ENCODE measurements at places on chromosomes 3 and 15.

- peak; percentile 80 for DNase-seq
Observed at GRCh38 chr3:122576174-122576940, 1.1 kb upstream of the PARP15 start.

GRCh38 chr15:56038707-56039106 lies 45.3 kb upstream of the NEDD4 start:
- no peak for DNase-seq

DNA sequence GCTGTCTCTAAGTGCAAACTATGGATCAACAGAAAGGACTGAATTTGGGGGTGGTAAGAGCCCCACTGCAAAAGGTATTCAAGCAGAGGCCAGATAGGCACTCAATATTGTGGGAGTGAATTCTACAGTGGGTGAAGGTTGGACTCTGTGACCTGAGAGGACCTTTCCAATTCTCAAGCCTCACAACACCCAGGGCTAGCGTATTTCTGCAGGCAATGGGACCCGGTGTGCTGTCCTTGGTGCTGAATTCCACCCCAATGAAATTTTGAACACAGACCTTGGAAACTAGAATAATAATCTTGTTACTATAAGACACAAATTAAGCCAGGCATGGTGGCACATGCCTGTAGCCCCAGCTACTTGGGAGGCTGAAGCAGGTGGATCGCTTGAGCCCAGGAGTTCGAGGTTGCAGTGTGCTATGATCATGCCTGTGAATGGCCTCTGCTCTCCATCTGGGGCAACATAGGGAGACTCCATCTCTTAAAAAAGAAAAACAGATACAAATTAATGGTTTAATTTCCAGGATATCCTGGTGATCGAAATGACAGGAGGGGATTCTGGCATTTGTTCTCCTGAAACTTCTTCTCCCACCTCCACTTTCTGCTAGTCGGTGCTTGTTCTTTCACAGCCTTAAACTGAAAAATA lies 135.4 kb downstream of the RAB11A start:
- no peak for DNase-seq

DNA sequence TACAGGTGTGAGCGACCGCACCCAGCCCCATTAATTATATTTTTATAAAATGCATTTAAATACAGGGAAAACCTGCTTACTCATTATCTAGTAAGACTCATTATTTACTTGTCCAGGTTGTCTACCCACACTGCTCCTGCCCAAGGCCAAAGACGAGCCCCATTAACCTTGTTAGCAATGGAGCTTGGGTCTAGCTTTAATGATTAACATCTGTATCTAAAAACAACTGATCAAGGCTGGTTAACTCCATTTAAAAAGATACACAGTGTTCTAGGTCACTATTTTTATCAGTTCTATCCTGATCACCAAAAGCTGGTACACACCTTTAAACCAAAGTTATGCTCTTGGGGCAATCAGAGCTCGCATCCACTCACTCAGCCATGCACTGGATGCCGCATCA lies 10.4 kb upstream of the NCKIPSD start:
- no peak for DNase-seq

DNA sequence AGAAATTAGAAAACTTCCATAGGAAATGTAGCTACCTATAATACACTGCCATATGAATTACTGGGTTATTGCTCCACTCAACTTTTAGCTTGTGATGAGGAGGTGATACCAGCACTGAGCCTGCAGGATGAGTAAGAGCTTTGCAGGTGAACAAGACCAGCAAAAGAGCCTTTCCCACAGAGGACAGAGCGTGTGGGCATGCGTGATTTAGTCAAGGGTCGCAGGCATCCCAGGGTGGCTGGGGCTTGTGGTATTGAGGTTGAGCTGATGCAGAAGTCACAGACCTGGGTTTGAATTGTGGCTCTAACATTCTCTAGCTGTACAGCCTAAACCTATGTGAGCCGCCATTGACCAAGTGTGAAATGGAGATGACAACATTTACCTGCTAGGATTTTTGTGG lies 5.6 kb downstream of the NRROS start:
- no peak for DNase-seq

GRCh38 chr3:185335799-185336198 lies 27.1 kb upstream of the MAP3K13 start:
- no peak for DNase-seq

GRCh38 chr3:198070871-198071270 lies 110.9 kb downstream of the LMLN start:
- DNase-seq = no peak

GRCh38 chr15:88613074-88613944 lies 7.8 kb upstream of the AEN start:
- DNase-seq = no peak
